ENCODE measurements at places on chromosomes 3 and 15. TPM values are rescaled to one million over a fixed set of nuclear protein-coding genes. Genes with fewer than 3 reads are reported as not detected.

SERPINI2 gene
- polyA plus RNA-seq = not detected

C3orf49 gene
- polyA plus RNA-seq = not detected

SKOR1 gene
- polyA plus RNA-seq = 0.23 TPM

CRABP1 gene
- polyA plus RNA-seq = not detected

MINAR1 gene
- 0.19 TPM for polyA plus RNA-seq

IGF2BP2 gene
- polyA plus RNA-seq = 0.78 TPM

EHHADH gene
- polyA plus RNA-seq = 0.55 TPM

P2RY14 gene
- polyA plus RNA-seq = 0.67 TPM

SLC12A1 gene
- polyA plus RNA-seq = not detected

TLR9 gene
- not detected for polyA plus RNA-seq

H1-8 gene
- polyA plus RNA-seq = not detected

IGF1R gene
- 0.67 TPM for polyA plus RNA-seq

HHLA2 gene
- polyA plus RNA-seq = not detected

NANOGP8 gene
- not detected for polyA plus RNA-seq

GNAT1 gene
- not detected for polyA plus RNA-seq

SI gene
- polyA plus RNA-seq = not detected

SH2D7 gene
- polyA plus RNA-seq = not detected

INSYN1 gene
- not detected for polyA plus RNA-seq

B4GALT4 gene
- polyA plus RNA-seq = 3.7 TPM

TBC1D5 gene
- polyA plus RNA-seq = 17.6 TPM

COL6A6 gene
- polyA plus RNA-seq = not detected

RAB6B gene
- polyA plus RNA-seq = 0.46 TPM

GOLGA8G gene
- not detected for polyA plus RNA-seq

MOBP gene
- polyA plus RNA-seq = not detected

ILDR1 gene
- 0.12 TPM for polyA plus RNA-seq

GPR62 gene
- not detected for polyA plus RNA-seq

OSBPL10 gene
- polyA plus RNA-seq = not detected

SPATA12 gene
- polyA plus RNA-seq = 0.07 TPM

SLC35G2 gene
- not detected for polyA plus RNA-seq

LCTL gene
- polyA plus RNA-seq = not detected

LRRC58 gene
- 8.3 TPM for polyA plus RNA-seq

ARGFX gene
- polyA plus RNA-seq = not detected

ZNF860 gene
- polyA plus RNA-seq = not detected

MAGEL2 gene
- not detected for polyA plus RNA-seq

FETUB gene
- not detected for polyA plus RNA-seq

CADM2 gene
- polyA plus RNA-seq = not detected

ZMAT3 gene
- 9.9 TPM for polyA plus RNA-seq

HTR3E gene
- not detected for polyA plus RNA-seq

FES gene
- polyA plus RNA-seq = 260 TPM

CELSR3 gene
- not detected for polyA plus RNA-seq

SOX14 gene
- polyA plus RNA-seq = not detected

IL17RB gene
- not detected for polyA plus RNA-seq

UNC13C gene
- polyA plus RNA-seq = not detected

KLHL40 gene
- not detected for polyA plus RNA-seq

STARD9 gene
- 0.17 TPM for polyA plus RNA-seq
